ENCODE measurements at places on chromosomes 12 and 14.

- no peak for DNase-seq
Observed at GRCh38 chr12:19465711-19466110, 26.4 kb downstream of the AEBP2 start.

DNA sequence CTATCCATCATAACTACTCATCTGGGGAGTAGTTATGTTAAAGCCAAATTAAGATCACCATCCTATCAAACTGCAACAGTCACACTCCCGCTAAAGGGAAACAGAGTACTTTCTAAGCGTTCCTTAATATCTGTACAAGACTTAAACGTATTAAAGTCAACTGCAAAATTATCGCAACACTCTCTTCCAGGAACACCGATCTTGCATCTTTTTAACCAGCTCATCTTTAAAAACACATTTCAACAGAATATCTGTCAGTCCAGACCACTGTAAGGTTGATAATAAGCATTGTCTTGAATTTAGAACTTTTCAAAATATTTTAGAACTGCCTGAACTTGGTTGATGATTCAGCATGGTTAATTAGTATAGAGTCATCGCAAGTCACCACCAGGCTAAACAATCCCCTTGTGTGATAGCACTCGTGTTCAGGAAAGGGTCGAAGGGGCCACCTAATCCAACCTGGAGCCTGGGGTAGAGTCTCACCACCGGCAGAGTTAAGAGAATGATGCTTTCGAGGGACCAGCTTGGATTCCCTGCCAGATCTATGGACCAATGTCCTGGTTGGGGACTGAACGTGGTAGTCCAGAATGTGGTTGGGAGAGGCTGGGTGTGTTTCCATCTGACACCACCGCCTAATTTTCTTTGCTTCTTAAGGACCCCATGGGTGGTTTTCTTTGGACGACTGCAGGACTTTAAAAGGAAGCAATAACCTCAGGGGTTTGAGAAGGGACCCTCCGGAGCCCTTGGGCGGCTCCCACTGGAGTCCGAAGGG, 890 bp downstream of the SPTLC2 start:
- DNase-seq, result no peak

DNA sequence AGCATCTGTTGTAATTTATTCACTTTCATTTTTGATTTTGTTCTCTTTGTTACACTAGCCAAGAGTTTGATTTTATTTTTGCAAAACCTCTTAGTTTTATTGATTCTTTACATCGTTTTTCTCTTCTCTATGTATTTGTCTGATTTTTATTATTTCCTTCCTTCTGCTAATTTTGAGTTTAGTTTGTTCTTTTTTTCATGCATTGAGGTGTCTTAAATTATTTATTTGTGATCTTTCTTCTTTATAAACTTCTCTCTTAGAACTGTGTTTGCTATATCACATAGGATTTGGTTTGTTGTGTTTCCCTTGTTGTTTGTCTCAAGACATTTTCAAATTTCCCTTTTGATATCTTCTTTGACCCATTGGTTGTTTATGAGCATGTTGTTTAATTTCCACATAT, 51.7 kb upstream of the NFKBIA start:
- no peak for DNase-seq

DNA sequence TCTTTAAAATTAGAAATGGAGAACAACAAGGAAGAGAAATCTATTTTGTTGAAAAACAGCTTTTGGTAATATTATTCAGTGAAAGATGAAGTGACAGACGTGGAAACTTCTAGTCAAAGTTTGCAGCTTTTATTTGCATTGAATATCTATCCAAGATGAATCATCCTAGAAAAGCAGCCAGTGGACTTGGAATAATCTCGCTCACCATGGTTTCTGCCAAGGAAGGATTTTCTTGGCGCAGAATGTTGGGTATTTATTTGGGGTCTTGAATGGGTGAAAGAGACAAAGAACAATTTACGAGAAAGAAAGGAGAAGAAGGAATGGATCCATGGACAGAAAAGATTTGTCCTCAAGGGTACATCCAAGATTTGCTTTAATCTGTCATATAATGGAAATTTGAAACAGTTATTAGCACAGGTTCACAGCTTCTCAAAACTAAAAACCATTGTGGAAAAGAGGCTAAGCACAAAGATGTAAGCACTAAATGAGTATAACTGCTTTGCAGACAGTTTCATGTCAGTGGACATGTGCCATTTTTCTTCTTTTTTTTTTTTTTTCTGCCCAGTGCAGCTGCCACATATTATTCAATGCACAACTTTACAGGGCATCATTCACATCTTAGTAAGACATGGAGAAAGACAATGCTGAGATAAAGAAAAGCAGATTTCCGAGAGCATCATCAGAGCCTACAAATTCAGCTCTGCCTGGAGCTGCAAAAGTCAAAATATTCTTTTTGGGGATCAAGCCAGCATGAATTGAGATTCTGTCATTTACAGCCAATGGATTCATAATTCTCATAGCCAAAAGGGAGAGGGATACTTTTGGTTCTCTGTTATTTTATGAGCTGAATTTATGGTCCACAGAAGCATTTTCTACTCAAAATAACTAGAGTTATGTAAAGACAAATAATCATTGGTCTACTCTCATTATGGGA, 333.7 kb downstream of the DAD1 start:
- no peak for DNase-seq

DNA sequence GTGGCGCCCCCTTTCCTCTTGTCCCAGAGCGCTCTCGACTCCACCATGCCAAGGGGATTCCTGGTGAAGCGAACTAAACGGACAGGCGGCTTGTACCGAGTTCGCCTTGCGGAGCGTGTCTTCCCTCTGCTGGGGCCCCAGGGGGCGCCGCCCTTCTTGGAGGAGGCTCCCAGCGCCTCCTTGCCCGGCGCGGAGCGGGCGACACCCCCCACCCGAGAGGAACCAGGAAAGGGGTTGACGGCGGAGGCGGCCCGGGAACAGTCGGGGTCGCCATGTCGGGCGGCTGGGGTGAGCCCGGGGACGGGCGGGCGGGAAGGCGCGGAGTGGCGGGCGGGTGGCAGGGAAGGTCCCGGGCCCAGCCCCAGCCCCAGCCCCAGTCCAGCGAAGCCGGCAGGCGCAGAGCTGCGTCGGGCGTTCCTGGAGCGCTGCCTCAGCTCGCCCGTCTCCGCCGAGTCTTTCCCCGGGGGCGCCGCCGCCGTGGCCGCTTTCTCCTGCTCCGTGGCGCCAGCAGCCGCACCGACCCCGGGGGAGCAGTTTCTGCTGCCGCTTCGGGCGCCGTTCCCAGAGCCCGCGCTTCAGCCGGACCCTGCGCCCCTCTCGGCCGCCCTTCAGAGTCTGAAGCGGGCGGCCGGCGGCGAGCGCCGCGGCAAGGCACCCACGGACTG, 376 bp downstream of the INSM2 start:
- no peak for DNase-seq

- no peak for DNase-seq
Observed at GRCh38 chr14:50668826-50669143, 679 bp upstream of the SAV1 start.

DNA sequence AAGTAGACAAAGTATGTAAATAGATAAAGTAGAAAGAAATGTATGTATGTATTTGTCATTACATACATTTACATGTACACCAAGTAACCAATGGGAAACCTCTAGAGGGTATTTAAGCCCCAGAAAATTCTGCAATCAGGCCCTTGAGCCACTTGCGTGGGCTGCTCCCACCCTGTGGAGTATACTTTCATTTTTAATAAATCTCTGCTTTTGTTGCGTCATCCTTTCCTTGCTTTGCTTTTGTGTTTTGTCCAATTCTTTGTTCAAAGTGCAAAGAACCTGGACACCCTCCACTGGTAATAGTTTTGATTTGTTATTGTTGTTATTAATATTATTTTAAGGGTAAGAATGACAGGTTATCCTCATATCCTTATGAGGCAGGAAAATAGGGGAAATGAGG, 21.8 kb downstream of the CAPS2 start:
- no peak for DNase-seq

DNA sequence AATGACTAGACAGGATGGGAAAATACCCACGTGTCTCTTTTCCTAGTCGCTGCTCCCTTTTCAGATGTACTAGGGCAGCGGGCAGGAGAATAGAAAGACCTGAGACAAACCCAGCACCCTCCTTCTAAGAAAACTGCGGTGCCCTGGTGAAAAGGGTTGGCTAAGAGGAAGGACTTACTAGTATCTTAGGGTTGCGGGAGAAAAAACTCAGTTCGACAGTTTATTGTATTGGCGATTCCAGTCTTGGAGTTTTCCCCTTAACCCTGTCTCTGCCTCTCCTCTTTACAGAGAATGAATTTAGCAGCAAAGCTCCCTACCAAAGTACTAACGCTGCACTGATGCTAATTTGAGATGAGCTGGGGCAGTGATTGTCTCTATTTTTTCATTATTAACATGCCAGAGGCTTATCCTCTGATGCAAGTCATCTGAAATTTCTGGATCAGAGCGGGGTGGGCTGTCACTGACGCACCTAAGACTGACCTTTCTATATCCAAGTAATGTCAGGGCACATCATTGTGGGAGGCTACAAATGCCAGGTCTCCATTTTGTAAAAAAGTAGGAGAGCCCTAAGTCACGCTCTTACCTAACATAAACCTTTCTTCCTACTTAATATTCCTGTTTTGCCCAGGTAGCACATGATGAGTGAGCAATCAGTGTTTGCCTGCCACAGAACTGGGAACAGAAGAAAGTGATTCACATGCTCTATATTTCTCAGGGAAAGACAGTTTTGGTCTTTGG, 916 bp upstream of the PAWR start:
- no peak for DNase-seq

GRCh38 chr14:81430235-81430634, 30.1 kb upstream of the STON2 start:
- DNase-seq, result no peak

DNA sequence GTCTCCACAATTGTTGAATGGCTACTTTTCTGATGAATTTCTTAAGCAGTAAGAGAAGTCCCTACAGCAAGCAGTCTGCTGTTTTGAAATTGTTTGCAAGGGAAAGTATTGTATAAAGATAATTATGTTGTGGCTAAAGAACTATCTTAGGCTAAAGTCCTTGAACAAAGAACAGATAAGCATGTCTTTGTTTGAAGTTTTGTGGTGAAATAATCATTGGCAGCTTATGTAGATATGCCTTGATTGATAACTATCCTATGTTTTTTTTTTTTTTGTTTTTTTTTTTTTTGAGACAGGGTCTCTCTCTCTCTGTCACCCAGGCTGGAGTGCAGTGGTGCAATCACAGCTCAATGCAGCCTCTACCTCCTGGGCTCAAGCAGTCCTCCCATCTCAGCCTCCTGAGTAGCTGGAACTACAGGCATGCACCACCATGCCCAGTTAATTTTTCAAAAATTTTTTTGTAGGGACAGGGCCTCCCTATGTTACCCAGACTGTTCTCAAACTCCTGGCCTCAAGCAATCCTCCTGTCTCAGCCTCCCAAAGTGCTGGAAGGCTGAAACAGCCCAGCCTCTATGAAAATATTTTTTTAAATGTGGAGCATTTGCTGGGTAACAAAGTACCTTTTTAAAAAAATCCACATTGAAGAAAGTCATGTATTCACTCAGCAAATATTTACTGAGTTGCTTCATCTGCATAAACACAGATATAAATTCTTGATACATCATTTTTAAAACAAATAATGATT, 80.8 kb downstream of the LLPH start:
- no peak for DNase-seq

DNA sequence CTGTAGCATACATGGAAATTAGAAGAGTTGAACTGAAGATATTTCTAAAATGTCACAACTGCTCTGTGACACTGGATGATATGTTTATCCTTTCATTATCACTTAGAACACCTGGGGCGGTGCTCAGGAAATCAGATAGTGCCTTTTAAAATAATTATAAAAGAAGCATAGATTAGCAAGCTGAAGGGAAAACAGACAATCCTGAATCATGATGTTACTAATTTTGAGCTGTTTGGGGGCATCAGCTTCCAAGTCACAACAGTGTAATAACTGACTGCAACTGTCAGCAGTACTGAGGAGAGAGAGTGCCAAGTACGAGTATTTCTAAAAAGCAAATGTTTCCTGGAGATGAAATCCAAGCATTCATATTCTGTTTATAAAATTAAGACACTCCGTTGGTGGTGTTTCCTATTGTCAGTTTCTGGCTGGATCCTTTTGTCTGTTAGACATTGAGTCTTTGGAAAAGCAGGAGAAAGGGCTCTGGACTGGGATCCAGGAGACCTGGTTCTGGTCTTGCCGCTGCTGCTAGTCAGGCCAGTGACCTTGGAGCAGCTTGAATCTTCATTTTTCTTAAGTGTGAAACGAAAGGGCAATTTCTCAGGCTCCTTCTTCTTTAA, 380.1 kb downstream of the EGLN3 start:
- DNase-seq, result no peak
